Amygdala (tissue), 56 donors: ENCODE measurements at places on chromosomes 6 and 20.

GRCh38 chr6:163999475-164000125 lies 585.1 kb downstream of the QKI start:
- no peak for DNase-seq

DNA sequence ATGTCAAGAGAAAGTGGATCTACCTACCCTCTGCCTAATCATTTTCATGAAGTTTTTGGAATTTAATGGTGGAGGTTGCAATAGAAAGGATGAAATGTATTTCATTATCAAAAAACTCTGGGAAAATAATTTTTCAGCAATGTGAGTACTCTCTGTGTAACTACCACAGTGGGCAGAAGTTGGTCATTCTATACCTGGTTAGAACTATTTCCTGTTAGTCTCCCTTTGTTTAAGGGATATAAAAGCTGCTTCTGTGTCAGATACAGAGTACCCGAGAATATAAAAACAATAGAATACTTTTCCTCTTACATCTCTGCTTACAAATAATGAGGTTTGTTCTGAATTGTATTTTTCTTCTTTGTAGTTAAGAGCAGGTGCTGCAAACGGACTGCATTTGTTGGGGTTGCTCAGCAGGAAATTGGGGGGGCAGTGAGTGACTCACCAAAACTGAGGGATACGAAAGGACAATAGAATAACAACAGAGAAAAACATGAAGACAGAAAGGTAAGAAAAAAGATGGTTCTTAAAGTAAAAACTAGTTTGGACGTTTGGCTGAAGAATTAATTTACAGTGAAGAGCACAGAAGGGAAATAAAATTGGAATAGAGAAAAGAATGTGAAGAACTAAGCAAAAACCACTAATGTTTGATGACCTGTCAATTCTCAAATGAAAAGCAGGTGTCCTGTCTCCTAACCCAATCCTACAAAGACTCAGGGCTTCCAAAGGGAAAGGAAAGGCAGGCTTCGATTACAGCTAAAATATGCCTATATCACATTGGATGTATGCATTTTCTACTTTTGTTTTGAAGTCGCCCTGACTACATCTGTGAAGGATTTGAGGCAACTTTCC lies 703.1 kb downstream of the RFPL4B start:
- DNase-seq, result no peak

GRCh38 chr6:136318676-136319075 lies 29.0 kb upstream of the BCLAF1 start:
- no peak for DNase-seq

GRCh38 chr6:10886691-10887502 lies at the start of gene SYCP2L:
SYCP2L (plus strand) TSS chr6:10887052; CDS start chr6:10887127, 75 bp downstream.
- DNase-seq, result no peak

GRCh38 chr6:134816300-134816699 lies 133.6 kb downstream of the ALDH8A1 start:
- no peak for DNase-seq

GRCh38 chr6:27078734-27079357 lies 168.7 kb upstream of the PRSS16 start:
- peak; percentile 35 for DNase-seq
